ENCODE measurements at places on chromosomes 1 and 21. TPM values are rescaled to one million over a fixed set of nuclear protein-coding genes. Genes with fewer than 3 reads are reported as not detected.

Gene NBL1
- 3.7 TPM for total RNA-seq

- no peaks in the 10 kb centered on the region for H3K36me3 ChIP-seq
- no peak for DNase-seq
- H3K27me3 ChIP-seq, result no peaks in the 10 kb centered on the region
- H3K27ac ChIP-seq, result no peak overlapping the region
- no peaks in the 10 kb centered on the region for H3K4me1 ChIP-seq
- H3K4me3 ChIP-seq, result no peak overlapping the region
Observed at GRCh38 chr1:64624218-64624713, 120.6 kb upstream of the RAVER2 start.

GRCh38 chr1:185400052-185400451, 83.0 kb upstream of the IVNS1ABP start:
- no peaks in the 10 kb centered on the region for H3K36me3 ChIP-seq
- no peak overlapping the region for H3K27ac ChIP-seq
- H3K4me1 ChIP-seq, result peaks cover 21% of the 10 kb centered on the region
- DNase-seq, result no peak

DNA sequence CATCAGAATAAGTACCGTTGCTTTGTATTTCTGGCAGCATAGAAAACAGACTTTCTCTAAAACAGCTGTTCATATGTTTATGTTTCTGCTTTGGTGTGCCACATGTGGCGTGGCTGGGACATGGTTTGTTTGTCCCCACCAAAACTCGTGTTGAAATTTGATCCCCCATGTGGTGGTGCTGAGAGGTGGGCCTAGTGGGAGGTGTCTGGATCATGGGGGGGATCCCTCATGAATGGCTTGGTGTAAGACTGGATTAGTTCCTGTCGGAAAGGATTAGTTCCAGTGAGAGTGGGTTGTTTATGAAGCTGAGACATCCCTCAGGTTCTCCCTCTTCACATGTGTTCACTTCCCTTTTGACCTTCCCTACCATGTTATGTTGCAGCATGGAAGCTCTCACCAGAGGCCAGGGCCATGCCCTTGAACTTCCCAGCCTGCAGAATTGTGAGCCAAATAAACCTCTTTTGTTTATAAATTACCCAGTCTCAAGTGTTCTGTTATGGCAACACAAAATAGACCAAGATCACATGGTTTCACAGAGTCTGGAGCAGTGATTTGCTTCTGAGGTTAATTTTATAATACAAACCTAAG, 17.9 kb upstream of the H3-3A start:
- no peak overlapping the region for H3K27ac ChIP-seq
- no peak overlapping the region for H3K4me3 ChIP-seq

- no peak overlapping the region for H3K4me3 ChIP-seq
- no peak for DNase-seq
- no peak overlapping the region for H3K27ac ChIP-seq
- no peaks in the 10 kb centered on the region for H3K36me3 ChIP-seq
Observed at GRCh38 chr21:14603202-14603601, 57.1 kb upstream of the SAMSN1 start.

DNA sequence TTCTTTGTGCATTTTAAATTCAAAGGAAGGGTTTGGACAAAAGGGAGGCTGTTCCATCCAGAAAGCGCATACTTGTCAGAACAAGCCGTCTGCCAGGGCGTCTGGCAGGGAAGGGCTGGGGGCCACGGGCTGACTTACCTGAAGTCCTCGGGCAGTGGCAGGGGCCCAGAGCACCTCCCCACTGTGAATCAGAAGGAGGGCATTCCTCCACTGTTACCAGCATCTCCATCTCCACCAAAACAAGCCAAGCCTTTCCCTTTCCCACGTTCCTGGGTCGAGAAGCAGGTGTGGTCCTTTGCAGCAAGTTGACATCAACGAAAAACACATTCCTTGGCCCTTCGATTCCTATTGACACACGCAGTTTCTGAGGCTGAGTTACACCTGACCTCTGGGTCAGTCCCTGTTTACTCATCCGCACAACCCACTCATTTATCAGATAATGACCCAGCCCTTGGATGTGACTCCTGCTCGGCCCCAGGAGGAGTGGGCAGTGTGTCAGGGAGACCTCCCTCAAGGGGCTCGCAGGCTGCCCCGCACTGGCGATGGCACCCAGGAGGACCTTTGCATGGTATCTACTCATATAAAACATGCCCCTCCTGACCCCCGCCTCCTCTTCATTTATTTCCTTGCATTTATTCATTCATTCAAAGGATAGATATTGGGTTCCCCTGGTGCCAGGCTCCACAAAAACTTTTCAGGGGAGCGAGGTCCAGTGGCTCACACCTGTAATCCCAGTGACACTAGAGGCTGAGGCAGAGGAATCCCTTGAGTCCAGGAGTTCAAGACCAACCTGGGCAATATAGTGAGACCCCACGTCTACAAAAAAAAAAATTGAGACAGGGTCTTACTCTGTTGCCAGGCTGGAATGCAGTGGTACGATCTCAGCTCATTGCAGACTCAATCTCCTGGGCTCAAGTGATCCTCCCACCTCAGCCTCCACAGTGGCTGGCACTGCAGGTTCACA, 60.2 kb downstream of the TOMM20 start:
- H3K27ac ChIP-seq, result peak overlapping the region; percentile 58
- DNase-seq, result no peak
- H3K4me1 ChIP-seq, result peaks cover 34% of the 10 kb centered on the region

- H3K27ac ChIP-seq, result no peak overlapping the region
- no peaks in the 10 kb centered on the region for H3K27me3 ChIP-seq
- DNase-seq, result no peak
- H3K4me1 ChIP-seq, result no peaks in the 10 kb centered on the region
Observed at GRCh38 chr1:6373961-6374720, 19.4 kb downstream of the ACOT7 start.

DNA sequence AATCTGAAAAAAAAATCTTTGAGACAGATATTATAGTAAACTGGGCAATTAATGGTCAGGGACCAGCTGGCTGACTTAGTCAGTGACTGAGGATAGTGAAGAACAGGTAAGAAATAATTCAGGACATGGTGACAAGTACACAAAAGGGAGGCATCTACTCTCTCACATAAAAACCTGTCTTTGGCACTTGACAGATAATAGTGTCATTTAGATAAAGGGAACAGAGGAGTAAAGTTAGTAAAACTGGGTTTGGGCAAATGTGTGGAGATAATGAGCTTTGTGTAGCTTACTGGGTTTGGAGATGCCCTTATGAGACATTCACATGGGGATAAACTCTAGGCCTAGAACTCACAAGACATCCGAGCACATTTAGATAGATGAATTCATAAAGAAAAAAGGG, 4.0 kb downstream of the SSX2IP start:
- H3K4me3 ChIP-seq, result no peak overlapping the region
- H3K36me3 ChIP-seq, result no peaks in the 10 kb centered on the region
- DNase-seq, result no peak
- no peak overlapping the region for H3K27ac ChIP-seq
- no peaks in the 10 kb centered on the region for H3K27me3 ChIP-seq
- peaks cover 10% of the 10 kb centered on the region for H3K4me1 ChIP-seq

GRCh38 chr1:221439747-221440501, 302.0 kb downstream of the DUSP10 start:
- H3K27me3 ChIP-seq, result no peaks in the 10 kb centered on the region
- H3K4me1 ChIP-seq, result peaks cover 47% of the 10 kb centered on the region
- no peak overlapping the region for H3K4me3 ChIP-seq
- H3K36me3 ChIP-seq, result no peaks in the 10 kb centered on the region

- DNase-seq, result no peak
- H3K27ac ChIP-seq, result peak overlapping the region; percentile 82
- H3K36me3 ChIP-seq, result peaks cover 79% of the 10 kb centered on the region
- H3K4me3 ChIP-seq, result no peak overlapping the region
- no peaks in the 10 kb centered on the region for H3K27me3 ChIP-seq
- peaks cover 51% of the 10 kb centered on the region for H3K4me1 ChIP-seq
Observed at GRCh38 chr1:205304046-205304694, 17.4 kb downstream of the NUAK2 start.

GRCh38 chr21:39004634-39005501, 178.4 kb downstream of the PSMG1 start:
- no peak overlapping the region for H3K4me3 ChIP-seq
- H3K27ac ChIP-seq, result no peak overlapping the region
- peak; percentile 34 for DNase-seq
- H3K36me3 ChIP-seq, result no peaks in the 10 kb centered on the region
- H3K27me3 ChIP-seq, result no peaks in the 10 kb centered on the region

- H3K4me3 ChIP-seq, result no peak overlapping the region
- DNase-seq, result no peak
- peaks cover 91% of the 10 kb centered on the region for H3K36me3 ChIP-seq
- H3K27me3 ChIP-seq, result no peaks in the 10 kb centered on the region
Observed at GRCh38 chr21:37157938-37158337, 84.9 kb downstream of the TTC3 start.

- no peaks in the 10 kb centered on the region for H3K36me3 ChIP-seq
- no peaks in the 10 kb centered on the region for H3K4me1 ChIP-seq
- no peak overlapping the region for H3K27ac ChIP-seq
- H3K4me3 ChIP-seq, result no peak overlapping the region
Observed at GRCh38 chr1:202659541-202659940, 50.7 kb downstream of the SYT2 start.

Gene SERPINC1
- total RNA-seq, result 0.34 TPM

Gene KCNH1
- total RNA-seq, result 2.7 TPM

Gene ANGPTL7
- total RNA-seq, result not detected

Gene LHX8
- total RNA-seq, result 20.5 TPM

Gene GPR52
- total RNA-seq, result 0.24 TPM
